ENCODE measurements at places on chromosomes 6 and 20. TPM values are rescaled to one million over a fixed set of nuclear protein-coding genes. Genes with fewer than 3 reads are reported as not detected.

DNA sequence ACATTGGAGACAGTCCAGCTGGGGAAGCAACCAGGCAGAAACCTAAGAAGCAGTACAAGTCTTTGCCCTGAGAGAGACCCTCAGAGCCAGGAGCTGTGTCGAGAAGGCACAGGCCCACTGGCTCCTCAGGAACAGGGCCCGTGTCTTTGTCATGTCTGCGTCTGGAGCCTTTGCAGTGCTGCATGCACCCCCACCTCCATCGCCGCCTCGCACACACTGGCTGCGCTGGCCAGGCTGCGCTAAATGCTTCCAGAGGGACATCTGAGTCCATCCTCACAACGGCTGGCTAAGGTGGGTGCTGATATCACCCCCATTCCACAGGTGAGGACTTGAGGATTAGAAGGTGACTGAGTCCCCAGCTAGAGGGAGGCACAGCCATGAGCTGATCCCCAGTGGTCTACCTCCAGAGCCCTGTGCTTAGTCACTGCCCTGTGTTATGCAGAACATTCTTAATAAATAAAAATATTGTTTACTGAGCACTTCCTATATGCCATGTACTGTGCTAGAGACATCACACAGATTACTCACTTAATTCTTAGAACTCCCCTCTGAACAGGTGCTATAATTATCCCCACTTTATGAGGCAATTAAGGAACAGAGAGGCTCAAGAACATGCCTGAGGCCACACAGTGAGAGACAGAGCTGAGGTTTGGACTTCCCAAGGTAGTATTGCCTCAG lies 27.6 kb downstream of the GABRR2 start:
- no peak for DNase-seq

DNA sequence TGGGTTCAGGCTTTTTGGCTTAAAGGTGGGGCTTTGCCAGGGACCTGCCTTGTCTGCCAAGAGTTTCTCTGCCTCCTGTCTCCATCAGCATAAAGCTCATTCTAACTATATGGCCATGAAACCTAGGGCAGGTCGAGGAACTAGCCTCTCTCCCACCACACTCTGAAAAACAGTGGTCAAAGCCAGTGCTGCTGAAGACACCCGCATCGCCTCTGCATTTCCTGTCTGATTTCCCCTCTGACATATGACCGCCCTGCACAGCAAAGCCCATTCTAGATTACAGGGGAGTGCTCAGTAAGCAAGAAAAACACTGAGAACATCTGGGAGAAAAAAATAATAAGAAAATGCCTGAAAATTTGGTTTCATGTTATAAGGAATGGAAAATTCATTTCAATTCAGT lies 573.6 kb downstream of the PRKN start:
- DNase-seq, result no peak

DNA sequence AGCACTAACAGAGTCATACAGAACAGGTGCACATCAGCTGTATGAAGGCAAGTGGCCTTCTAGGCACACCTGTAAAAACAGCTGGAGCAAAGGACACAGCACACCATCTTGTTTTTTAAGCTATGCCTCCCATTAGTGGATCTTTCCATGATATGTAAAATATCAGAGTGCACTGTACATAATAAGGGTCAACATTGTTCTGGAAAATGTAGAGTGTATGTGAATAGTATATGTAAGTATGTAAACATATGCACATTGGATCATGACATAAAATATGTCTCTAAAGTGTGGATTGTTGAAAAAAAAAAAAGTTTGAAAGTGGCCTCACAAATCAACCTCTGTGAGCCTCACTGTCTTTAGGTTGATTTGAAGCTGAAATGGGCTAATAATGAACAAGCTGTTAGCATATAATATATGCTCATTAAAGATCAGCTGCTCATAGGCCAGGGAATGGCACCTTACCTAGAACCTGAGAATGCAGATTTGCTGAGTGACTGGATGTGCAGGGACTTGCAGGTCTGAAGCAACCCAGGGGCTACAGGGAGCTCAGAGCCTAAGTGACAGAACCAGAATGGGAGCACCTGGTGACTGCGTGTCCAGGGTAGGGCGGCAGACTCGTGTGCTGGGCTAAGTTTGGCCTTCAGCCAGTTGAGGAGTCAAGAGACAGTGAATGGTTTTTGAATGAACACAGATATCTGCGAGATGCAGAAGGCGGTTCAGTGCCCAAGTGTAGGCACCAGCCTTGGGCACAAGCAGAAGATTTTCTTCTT lies 198.6 kb downstream of the TMEM242 start:
- peak; percentile 55 for DNase-seq

GRCh38 chr20:41248368-41249024 lies 69.0 kb downstream of the ZHX3 start:
- DNase-seq, result peak; percentile 90

DNA sequence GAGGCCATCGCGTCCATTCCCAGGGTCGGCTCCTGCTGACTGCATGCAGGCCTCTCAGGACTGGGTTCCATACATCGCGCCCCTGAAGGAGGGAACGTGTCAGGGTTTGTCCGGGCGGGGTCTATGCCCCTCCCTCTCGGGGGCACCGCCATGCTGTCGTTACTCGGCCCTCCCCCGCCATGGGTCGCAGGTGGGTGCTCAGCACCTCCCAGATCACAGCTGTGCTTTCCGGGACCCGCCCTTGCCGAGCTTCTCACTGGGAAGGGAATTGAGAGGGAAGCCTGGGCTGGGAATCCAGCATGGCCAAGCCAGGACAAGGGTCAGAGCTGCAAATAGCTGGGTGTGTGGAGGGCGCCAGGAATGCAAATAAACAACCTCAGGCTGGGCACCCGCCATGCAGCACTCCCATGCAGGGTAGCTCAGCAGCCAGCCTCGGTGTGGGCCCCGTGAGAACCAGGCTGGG lies at the start of gene FRMD1:
FRMD1 (minus strand) TSS at position 270 of the 463 bp plus-strand sequence; CDS start at position 152, 118 bp downstream.
- DNase-seq, result no peak

The TMEM217 gene
- 1.2 TPM for total RNA-seq

DNA sequence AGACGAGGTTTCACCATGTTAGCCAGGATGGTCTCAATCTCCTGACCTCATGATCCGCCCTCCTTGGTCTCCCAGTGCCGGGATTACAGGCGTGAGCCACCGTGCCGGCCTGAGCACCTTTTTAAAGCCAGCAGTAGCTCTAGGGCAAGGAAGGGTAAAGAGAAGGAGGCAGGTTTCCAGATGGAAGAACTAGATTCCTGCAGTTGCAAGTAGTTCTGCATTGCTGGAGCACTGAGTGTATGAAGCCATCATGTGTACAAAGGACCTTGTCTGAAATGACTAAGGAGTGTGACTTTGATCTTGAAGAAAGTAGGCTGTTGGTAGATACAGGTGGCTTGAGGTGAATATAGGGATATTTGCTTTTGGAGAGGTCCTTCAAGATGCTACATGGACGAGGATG lies 4.2 kb downstream of the OR2A4 start:
- no peak for DNase-seq

The MRS2 gene
- total RNA-seq, result 23.0 TPM

The SLC17A2 gene
- not detected for total RNA-seq

- DNase-seq, result no peak
Measured at GRCh38 chr20:1830240-1830639, 65.0 kb upstream of the SIRPA start.

DNA sequence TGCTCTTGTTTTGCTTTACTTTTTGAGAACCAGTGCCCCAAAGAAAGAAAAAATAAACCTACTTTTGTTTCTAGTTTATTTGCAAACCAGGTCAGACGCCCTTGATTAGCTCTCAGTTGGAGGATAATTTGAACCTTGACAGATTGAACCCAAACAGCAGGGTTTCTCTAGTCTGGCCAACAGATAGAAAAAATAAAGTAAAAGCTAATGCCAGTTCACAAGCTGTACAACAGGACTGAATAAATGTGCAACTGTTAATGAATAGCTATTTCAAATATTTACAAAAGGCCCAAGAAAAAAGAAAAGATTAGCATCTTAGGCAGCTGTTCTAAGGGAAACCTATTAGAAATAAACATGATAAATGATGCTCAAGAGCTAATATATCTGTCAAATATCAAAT lies 331.8 kb downstream of the CDKAL1 start:
- peak; percentile 56 for DNase-seq

The CFAP206 gene
- 1.5 TPM for total RNA-seq

DNA sequence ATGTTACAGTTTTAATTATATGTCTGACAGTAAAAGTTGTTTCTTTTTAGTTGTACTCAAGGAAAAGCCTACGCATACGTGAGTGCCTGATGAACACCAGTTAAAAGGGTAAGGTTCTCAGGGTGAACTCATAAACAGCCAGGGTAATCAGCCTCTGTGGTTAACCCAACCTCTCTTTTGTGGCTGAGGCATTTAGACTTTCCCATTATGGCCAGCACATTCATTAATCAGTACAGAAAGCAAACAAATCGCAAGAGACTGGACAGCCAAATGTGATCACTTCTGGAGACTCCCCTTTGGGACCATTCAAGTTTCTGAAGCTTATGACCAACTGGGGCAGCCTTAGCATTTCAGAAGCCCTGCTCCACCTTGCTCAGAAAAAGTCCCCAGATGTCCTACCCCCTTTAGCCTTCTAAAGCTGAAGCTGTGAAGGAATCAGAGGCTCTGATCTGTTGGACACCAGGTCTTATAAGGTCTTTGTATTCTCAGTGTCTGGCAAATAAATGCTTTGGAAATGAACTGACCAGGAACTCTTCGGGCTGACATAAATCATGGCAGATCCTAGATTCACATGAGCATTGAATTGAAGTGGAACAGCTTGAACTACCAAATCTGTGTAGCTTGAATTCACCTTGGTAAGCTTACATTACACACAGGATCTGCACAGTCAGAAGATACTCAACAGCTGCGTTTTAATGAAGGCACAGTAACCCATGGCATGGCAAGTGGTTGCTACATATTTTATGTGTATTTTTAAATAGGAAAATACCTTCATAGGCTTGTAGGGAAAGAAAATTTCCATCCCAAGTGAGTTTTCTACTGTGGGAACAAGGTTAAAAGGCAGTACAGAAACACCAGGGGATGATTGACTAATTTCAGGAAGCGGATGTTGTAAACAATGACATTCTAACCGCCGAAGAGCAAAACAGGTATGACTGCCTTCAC lies 18.7 kb downstream of the IL20RA start:
- no peak for DNase-seq

- no peak for DNase-seq
Measured at GRCh38 chr6:118544105-118544504, 4.0 kb upstream of the PLN start.

DNA sequence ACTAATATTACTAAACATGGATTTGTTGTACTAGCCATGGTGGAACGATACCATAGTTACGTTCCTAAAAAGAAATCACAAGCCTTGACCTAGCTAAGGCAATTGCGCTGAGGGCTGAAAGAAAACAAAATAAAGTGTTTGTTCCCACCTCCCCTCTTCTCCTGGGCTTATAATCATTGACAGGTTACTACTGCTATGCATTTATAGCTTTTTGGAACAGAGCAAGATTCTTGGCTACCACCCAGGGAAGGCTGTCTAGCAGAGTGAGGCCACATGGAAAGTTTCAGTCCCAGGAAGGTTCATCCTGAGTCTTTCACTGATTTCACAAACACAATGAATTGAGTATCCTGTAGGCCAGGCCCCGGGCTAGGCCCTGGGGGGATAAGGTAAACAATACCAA lies 84.6 kb downstream of the TMEM170B start:
- no peak for DNase-seq

DNA sequence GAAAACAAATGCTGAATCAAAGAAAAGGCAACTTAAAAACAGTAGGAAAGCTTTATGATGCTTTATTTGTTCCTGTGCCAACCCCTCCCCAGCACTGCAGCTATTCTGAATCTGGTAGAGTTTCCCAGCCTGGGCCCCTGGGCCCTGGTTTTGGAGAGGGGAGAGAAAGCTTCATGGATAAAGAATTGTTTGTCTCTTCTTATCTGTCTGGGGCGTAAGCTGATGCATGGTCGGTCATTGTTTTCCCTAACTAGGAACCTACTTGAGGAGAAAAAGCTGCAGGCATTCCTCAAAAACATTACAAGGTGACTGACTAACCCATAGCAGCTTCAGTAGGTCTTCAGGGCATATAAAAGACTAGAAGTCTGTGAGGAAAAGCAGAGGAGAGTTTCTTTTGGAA lies 758.1 kb upstream of the EPHA7 start:
- DNase-seq, result no peak

DNA sequence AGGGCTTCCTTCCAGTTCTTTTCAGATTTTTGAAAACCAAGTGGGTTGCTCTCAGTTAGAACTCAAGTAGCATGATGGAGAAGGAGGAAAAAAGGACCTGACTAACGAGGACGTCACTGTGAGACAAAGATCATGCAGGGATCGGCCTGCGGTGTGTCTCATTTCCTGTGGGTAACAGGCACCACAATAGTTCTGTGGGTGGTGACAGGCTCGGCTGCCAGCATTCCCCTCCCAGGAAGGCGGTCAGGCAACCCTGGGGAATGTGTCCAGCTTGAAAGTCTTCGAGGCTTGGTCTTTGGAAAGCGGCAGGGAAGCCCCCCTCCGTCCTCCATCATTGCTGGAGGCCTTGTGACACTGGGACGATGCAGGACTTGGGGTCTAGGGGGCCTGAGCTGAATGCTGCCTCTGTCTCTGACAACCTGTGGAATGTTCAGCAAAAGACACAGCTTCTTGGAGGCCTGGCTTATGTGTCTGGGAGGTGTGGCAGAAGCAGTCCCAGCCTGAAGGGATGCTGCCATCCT lies 121.0 kb downstream of the BCAS1 start:
- DNase-seq, result no peak

The MUC21 gene
- not detected for total RNA-seq

The TSHZ2 gene
- total RNA-seq, result not detected

DNA sequence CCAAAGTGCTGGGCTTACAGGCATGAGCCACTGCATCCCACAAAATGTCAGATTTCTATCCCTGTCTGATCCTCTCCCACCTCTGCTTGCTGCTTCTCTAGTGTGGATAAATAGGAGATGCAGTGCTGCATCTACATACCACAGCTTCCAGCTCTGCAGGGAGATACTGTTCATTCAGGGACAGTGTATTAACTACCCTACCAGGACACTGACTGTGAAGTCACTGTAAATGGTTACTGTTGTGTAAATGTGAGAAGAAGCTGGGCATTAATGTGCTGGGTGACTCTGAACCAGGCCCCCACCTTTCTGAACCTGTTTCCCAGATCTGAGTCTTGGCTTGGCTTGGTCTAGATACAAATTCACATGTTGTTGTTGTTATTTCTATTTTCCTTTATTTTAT lies 488.6 kb upstream of the SULF2 start:
- no peak for DNase-seq

DNA sequence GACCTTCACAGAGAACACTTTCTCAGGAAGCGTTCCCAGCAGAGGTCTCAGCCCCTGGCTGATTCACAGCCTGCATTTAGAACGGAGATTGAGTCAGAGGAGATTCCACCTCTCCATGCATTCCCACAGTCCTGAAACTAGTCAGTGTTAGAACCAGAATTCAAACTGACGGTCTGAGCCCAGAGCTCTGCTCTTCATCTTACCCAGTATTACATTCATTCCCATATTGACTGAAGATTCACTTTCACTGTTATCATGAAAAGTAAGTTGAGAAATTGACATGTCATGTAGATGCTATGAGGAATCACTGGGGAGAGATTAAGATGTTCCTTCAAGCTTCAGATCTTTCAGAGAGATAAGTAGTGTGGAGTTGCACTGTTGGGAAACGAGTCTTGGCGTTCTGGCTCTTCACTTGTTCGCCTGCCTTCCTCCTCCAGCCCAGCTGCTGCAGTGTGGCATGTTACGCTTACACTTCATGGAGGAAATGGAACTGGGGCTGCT lies 28.3 kb downstream of the MAS1 start:
- no peak for DNase-seq

Measured in G401 (cell line).